Activated CD8-positive, alpha-beta memory T cell treated with anti-CD3 and anti-CD28 coated beads, Interleukin-2, amount 50 U/mL, for 48 hours (primary cell): ENCODE measurements at places on chromosomes 6 and 20.
A peak's percentile ranks its signal among the peaks of the same experiment; 100 is the strongest.

DNA sequence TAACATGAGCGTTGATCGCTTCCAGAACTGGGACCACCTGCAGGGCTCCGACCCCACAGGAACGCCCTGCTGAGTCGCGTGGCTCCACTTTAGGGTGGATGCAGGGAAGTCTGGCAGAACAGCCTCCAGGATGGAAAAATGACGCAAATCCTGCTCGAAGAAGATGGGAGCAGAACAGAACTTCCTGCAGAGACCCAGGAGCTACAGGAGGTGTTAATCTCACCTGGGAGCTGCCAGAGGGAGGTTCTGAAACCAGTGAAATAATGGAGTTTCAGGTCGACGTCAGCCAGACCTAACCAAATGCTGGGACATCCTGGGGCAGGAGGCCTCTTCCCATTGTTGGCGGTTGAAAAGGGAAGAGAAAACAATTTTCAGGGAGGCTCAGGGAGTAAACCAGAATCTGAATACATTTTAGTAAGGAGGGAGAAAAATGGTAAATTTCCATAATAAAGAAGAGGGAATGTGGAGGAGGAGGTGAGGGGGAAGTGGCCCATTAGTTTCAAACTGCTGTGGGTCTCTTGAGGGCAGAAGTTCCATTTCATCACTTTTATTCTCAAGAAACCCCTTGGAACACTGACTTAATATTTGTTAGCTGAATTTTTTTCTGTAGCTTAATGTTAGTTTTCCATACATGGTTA, 558.4 kb upstream of the CDH4 start:
- DNase-seq: no peak

- no peak for DNase-seq
Measured at GRCh38 chr6:15519681-15520080, 143.1 kb downstream of the DTNBP1 start.

DNA sequence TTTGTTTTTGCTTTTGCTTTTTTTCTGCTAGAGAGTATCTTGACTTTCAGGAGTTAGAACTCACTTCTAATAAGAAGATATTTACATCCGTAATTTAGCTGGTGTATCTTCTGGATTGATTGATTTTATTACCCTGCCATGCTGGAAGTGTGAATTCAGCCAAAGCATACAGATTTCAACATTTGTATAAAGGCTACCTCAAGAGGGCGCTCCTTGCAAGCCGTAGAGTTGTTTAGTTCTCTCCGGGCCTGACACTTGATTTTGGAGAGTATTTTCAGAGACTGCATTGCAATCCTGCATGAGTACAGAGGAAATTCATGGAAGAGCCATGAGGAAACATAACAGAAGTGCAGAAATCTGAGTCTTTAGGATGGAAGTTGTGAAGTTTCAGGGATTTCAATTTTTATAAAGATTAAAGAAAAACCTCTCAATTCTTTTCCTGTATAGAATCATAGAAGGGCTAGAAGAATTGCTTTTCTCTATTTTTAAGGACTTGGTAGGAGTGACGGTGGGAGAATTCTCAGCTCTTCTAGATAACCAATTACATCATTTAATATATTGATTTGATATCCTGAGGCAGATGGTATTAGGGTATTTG, 66.7 kb upstream of the TIAM2 start:
- peak; percentile 78 for DNase-seq

DNA sequence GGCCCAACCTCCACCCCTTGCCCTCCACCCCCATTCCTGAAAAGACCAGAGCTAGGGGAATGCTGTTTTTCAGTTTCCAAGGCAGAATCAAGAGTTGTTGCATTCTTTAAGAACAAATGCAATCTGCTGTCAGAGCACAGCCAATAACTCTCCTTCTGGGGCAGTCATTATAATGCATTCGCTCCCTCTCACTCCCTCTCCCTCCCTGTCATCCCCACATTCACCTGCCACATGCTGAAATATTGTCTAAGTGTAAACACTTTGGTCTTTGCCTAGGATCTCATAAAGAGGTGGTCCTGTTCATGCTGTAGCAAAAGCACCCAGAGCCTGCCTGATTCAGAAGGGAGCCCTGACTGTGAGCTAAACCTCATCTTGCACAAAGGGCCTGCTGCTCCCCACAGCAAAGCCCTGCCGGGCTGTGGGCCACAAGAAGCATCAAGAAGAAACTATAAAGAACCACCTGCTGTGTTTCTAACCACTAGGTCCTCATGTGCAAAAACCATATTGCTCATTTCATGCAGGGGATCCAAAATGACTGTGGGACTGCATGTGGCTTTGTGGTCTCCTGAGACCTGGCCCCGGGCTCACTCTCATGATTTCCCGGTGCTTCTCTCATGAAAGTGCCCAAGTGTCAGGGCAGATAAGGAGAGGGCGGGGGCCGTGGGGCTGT, 85.6 kb downstream of the GPR6 start:
- DNase-seq: no peak

DNA sequence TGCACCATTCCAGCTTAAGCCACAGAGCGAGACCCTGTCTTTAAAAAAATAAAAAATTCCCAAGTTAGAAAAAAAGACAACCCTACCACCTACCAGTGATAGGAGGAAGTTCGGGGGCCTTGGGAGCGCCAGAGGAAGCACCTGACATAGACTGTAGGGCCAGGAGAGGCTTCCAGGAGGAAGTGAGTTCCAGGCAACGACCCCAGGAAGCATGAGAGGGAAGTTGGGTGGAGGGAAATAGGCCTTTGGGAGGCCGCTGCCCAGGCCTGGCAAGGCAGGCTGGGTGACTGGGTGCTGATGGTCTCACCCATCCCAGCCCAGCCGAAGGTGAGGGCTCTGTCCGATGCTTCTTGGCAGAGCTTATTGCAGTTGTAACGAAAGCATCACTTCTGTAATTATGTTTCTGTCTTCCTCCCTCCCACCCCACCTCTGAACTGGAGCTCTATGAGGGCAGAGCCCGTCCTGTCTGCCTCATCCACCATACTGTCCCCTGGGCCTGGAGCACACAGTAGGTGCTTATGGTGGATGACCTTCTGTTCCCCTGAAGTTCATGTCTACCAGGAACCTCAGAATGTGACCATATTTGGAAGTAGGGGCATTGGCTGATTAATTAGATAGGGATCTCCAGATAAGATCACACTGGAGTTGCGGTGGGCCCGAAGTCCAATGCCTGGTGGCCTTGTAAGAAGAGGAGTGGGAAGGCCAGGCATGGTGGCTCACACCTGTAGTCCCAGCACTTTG, 54.1 kb downstream of the UBE2V1 start:
- DNase-seq: no peak

DNA sequence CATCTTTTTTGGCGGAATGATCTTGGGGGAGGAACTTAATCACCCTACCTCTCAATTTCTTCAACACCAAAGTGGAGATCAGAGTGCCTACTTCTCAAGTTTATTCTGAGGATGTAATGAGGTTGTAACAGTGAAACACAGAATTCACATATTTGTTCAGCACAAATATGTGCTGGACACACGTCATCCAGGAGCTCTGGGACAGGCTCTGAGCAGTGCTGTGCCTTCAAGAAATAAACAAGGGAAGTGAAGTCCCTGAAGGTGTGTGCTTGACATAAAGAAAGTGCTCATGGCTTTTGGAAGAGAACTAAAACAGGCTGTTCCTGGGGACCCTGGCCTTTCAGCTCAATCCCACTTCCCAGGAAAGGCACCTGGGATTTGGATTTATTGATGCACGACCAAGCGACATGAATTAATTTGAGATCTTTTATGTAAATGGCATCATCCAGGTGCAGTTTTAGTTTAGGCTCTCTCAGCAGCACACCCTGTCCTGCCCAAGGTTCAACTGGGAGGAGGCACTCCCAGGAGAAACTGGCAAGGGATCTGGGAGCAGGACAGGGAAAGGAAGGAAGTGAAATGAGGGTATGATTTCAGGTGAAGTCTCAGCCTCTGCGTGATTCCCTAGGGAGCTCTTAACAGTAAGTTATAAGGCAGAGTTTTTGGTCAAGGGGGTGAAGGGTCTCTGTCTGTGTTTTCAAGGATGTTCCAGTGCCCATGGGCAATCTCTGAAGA, 211.0 kb downstream of the FOXA2 start:
- DNase-seq: no peak

GRCh38 chr6:124193132-124193531, 389.5 kb downstream of the NKAIN2 start:
- DNase-seq: no peak

DNA sequence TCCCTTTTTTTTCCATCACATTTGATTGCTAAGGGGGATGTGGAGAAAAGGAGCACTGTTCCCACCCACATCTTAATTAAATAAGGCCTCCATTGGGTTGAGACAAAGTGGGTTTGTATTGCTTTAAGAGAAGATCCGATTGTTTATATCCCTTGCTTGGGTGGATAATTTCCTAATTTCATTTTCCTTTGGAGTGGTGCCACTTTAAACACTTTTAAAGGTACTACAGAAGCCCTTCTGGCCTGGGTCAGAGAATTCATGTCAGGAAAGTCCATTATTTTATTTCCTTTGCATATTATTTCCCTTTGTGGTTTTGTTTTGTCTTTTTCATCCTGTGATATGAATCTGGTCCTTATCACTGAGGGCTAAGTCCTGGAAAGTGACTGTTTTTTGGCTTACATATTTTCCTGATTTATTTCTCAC, 56.9 kb downstream of the PHACTR2 start:
- no peak for DNase-seq

GRCh38 chr6:7180751-7181150, 73.0 kb downstream of the RREB1 start:
- no peak for DNase-seq

DNA sequence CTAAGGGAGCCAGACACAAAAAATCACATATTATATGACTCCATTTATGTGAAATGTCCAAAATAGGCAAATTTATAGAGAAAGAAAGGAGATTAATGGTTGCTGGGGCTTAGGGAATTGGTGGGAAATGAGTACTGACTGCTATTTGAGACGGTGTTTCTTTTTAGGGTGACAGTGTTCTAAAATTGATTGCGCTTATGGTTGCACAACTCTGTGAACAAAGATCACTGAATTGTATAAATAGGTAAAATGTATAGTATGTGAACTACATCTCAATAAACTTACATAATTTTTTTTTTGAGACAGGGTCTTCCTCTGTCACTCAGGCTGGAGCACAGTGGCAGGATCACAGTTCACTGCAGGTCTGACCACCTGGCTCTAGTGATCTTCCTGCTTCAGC, 45.4 kb downstream of the REV3L start:
- no peak for DNase-seq
